ENCODE measurements at places on chromosomes 1 and 21.

DNA sequence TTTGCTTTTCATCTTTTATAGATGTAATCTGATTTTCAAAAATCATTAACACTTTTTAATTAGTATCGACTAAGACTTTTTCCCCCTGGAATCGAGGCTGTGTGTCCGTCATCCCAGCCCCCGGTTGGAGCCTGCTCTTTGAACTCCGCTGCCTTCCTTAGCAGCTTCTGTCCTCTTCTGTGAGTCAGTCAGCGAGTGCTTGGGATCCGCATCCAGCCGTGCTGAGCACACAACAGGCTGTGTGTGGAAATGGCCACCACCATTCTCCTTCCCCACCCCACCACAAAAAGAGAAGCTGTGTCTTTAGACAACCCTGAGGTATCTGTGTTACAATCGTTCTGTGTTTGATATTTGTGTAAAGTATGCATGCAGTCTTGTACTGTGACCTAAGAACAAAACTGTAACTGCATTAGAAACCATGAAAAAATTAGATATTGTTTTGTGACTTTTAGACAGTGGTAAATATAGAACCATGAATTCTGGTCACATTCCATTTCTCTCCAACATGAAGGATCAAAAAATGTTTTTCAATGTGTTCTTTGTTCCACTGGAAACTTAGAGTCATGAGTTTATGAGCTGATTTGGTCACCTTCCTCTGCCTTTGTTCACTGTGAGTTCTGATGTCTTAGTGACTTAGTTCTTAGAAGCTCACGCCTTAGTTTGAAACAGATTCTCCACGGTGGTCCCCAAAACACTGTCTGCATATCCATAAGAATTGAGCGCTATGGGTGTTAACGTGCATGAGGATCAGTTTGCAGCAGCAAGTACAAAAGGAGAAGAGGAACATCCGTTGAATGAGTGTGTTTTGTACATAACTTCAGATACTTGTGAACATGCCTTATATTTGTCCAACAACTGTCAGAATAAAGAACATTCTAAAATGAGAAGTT, 64.7 kb downstream of the VPS26C start:
- no peak for DNase-seq

GRCh38 chr1:154418923-154419619, 13.9 kb downstream of the IL6R start:
- DNase-seq, result no peak

DNA sequence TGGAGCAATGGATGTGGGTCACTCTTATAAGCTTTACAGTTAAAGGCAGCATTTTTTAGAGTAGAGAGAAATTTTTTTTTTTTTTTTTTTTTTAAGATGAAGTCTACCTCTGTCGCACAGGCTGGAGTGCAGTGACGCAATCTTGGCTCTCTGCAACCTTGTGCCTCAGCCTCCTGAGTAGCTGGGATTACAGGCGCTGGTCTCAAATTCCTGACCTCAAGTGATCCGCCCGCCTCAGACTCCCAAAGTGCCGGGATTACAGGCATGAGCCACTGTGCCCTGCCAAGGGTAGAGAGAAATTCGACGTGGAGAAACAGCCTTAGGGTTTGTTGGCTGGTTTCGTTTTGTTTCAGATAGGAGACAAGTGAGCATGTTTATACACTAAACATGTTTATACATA, 594.2 kb upstream of the ADAMTS5 start:
- DNase-seq, result no peak

DNA sequence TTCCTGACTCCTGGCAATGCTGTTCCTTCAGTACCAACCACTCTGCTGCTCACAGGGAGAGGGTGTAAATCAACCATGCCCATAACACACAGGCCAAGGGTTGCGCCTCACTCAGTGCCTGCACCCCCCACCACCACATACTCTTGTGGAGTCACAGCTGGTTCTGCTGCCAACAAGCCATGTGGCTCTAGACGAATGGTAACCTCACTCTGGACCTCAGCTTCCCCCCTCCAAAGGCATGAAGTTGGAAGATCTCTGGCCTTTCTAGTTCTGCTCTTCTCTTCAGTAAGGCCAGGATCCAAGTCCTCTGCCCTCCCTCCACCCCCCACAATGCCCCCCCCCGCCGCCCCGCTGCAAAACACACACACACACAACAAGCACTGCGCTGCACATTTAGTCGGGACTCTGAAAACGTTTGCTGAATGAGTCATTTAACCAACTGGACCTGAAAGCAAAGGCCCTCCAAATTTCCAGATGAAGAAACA, 1.7 kb upstream of the GLIS1 start:
- no peak for DNase-seq

DNA sequence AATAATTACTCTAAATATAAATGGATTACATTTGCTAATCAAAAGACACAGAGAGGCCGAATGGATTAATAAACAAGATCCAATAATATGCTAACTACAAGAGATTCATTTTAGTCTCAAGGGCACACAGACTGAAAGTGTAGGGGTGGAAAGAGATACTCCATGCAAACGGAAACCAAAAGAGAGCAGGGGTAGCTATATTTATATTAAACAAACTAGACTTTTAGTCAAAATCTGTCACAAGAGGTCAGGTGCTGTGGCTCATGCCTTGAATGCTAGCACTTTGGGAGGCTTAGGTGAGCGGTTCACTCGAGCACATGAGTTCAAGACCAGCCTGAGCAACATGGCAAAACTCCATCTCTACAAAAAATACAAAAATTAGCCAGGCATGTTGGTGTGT, 33.6 kb upstream of the DISP1 start:
- DNase-seq, result no peak

DNA sequence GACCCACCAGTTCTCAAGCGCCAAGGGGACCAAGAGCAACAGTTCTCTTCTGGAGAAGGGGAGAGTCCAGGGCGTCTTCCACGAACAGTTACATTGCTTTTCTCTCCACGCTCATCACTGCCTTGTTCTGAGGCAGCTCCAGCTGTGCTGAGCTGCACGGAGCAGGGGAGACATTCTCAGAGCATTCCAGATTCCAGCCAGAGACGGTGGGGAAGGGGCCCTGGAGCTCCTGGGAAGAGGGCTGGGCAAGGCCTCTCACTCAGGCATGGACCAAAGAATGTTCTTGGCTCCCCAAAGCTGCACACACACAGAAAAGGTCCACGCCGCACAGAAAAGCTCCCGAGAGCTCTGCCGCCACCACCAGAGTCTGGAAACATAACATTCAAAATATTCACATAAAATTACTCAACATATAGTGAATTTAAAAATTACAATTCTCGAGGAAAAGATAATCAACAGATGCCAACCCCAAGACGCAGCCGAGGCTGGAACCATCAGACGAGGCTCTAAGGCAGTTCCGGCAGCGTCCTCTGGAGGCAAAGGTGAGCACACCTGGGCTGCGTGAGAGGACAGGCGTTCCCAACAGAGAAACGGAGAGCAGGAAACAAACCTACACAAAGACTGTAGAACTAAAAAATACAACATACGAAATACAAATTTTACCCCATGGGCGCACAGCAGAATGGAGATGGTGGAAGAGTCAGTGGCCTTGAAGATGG, 40.5 kb downstream of the UBE2G2 start:
- peak; percentile 61 for DNase-seq

- no peak for DNase-seq
Observed at GRCh38 chr21:33314111-33314510, 10.7 kb upstream of the IFNAR1 start.

- no peak for DNase-seq
Observed at GRCh38 chr1:21117597-21118001, 59.1 kb downstream of the EIF4G3 start.

DNA sequence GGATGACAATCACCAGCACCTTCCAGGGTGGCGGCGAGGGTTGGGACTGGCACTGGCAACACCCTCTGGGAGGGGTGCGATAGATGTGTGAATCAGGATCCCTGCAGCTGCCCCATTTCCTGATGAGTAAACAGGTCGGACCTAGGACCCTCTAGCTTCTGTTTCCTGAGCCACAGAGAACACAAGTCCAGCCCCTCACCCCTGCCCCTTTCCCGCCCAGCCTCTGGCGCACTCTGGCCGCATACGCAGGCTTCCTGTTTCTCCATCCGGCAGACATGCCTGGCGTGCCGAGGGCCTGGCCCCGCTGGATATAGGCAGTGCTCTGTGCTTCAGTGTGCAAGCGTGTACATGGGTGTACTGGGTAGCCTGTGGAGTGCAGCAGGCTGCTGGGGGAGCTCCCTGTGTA, 4.6 kb downstream of the PEAR1 start:
- DNase-seq, result no peak

DNA sequence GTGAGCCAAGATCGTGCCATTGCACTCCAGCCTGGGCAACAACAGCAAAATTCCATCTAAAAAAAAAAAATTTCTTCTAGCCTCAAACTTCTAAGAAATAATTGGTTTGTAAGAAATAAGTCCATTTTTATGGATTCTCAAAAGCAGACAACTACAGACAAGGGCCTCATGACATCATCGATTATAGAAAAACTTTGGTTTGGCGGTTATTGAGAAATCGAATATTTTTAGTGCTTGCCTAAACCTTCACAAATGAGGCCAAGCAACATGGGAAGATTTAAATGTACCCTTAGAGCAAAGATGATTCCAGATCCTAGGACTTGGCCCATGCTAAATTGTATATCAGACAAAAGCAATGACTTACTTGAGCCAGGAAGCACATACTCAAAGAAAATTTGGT, 27.8 kb upstream of the MX1 start:
- no peak for DNase-seq

GRCh38 chr21:46557469-46557868, 47.4 kb downstream of the S100B start:
- DNase-seq, result peak; percentile 56

DNA sequence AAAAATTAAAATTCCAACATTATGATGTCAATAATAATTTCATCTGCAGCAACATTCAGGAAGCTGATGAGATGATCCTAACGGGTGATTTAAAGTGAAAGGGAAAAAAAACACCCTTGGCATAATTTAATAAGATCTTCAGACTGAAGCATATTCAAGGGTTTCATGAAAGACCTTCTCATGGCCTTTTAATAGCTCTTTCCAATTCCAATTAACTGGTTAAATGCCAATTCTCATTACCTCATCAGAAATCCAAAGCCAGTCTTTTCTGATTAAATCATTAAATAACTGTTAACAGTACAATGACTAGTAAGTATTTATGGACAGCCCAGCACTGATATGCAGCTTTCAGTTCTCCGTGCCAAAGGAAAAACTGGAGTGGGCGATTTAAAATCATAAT, 407.5 kb downstream of the SMYD3 start:
- DNase-seq, result no peak

GRCh38 chr1:164577291-164577690, 18.3 kb downstream of the PBX1 start:
- no peak for DNase-seq

DNA sequence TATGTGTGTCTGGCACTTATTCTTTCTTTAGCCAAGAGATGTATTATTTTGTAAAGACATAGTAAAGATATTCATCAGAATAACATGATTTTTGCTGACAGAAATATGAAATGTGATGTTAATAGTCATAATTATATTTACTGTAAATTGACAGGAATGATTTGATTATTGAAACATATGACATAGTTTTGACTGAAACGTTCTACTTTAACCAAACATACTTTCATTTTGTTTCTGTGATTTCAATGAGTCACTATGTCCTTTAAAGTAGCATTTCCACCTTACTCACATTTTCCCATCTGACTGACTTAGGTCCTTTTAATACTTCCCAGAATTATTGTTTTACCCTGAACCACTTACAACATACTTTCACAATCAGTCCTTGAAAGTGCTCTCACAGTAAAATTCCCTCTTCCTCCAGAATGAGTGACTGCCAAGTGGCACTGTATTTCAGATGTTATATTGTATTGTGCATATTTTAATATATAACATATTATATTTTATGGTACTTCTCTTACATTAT, 437.9 kb downstream of the NCAM2 start:
- no peak for DNase-seq

DNA sequence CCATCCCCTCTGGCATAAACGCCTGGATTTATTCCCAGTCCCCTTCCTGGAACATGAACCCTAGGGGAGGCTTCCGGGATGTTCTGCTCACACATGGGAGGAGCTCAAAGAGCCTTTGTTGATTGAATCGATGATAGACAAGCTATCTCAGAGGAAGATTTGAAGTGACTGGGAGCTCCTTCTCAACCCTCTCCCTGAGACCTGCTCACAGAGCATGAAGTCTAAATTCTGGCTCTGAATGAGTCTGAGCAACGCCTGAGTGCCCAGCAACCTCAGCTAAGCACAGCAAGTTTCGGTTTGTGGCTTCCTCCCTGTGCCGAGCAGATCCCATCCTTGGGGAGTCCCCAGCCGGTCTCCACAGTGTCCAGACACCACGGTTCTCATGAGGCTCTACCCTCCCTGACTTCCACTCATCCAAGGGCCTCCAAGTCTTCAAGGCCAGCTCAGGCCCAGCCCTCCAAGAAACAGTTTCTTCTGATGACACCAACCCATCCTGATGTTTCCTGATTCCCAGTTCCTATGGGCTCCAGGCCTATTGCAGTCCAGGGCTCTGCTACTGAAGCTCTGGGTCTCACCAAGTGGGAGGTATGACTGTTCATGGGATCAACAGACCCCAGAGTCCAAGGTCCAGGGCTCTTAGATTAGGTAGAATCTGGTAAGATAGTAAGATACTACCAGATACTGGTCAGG, 190.8 kb downstream of the DYRK1A start:
- DNase-seq, result no peak

DNA sequence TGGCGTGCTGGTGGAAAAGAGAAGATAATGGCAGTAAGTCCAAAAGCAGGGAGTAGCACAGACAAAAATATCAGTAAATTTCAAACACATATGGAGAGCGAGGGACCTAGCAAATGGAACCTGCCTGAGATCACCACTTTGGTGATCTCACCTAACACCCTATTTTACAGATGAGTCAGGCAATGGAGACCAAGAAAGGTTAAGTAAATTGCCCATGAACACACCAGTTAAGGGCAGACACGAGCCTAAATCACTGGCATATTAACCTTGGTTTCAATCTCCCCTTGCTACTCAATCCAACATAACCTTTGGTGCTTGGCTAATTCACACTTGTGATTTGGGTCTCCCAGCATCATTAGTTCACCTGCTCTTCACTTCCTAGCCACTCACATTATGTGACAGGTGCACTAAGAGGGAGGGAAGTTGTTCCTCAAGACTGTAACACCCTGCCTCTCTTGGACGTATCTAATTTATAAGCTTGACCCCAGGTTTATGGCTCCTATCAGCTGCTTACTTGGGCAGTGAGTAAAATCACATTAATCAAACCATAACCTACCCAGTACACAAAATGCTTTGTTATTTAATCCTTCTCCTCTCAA, 11.5 kb downstream of the ZNF697 start:
- DNase-seq, result no peak

DNA sequence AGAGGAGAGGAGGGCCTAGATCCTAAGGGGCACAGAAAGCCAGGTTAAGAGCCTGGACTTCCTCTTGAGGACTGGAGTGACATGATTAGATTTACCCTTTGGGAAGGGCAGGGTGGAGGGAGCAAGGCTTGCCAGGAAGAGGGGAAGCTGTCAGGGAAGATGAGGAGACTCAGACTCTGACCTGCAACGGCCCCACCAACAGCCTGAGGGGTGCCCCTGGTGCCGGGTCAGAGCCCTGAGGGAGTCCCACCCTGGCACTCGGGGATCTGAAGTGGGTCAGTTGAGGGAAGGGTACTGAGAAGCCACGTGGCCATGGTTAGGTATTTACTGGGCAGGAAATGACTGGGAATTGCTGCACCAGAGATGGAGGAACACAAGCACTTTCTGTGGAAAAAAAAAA, 9.8 kb downstream of the ECE1 start:
- peak; percentile 53 for DNase-seq

Measured in coronary artery (tissue), 2 donors.